Right lung (tissue), 10 donors: ENCODE measurements at places on chromosomes 6 and 20.
A peak's percentile ranks its signal among the peaks of the same experiment; 100 is the strongest.

- no peak for DNase-seq
Measured at GRCh38 chr6:5537967-5538366, 276.7 kb downstream of the FARS2 start.

DNA sequence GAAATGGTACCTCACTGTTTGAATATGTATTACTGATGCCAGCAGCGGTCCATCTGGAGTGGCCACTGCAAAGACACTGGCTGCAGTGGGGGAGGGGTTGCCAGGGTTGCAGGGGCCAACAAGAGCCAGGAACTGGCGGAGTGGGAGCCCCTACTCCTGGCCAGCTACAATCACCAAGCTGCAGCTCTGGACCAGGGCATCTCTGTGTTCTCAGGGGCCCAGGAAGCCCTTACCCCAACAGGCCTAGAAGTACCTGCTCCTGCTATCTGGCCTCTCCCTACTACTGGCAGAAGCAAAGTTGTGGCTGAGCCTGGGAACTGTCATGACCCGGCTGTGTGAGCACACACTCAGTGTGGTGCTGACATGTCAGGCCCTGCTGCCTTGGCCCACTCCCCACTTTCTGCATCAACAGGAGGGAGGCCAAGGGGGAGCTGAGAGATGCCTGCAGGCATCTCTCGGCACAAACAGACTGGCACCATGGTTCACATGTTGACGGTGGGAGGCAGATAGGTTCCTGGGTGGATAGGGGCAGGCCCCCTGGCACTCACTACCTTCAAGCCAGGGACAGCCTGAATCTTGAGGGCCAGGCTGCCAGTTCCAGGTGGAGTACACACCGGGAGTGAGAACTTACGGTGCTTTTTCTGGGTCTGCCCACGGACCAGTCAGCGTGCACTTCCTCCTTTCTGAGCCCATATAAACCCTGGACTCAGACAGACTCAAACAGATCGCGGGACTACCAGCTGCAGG lies 1188.0 kb downstream of the GRIK2 start:
- DNase-seq: no peak

DNA sequence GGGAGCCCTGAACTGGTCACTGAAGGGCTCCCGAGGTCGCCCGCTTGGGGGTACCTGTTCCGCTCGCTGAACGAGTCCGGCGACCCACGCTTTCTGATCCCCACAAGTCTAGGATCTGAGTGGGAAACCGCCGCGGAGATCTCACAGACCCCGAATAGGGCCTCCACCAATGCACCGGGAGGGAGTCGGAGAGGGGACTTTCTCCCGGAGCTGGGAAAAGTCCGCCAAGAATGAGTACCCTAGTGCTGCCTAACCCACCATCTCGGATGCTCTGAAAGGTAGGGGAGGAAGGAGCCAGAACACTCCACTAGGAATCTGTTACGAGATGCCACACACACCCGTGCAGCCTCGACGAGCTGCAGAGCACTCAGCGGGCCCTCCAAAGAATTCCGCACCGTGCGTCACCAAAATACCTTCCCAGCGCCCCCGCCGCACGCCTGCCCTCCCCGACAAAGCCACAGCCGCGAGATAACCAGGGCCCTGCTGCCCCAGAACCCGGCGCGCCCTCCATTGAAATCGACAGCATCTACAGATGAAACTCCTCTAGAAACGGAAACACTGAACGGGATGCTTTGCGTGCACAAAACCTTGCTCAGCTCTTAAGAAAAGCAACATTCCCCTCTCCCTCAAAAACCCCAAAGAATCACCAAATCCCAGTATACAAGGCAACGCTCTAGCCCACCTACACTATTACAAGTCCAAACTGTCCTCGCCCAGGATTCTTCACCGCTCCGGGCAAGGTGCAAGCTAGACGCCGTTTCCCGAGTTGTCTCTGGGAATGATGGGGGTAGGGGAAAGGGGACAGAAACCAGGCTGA lies 686 bp downstream of the COL12A1 start:
- DNase-seq: peak; percentile 36

DNA sequence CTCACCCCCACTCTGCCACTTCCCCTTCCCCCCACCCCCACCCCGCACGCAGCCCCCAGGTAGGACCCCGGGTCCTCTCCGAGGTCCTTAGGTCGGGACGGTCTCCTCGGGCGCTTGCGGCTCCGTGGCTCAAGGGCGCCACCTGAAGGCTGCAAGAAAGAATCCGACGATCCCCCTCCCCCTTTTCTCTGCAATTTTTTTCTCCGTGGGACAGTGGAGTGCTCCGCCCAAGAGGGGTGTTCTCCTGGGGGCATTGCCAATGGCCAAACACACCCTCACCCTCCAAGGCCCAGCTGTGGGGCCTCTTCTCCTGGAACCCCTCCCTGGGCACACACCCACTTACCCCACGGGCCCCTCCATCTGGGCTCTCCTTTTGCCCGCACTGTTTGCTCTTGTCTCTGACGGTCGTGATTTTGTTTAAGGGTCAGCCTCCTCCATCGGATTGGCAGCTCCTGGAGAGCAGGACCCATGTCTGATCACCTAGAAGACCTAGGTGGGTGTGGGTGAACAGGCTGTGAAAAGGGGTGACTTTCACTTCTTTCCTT lies 1.1 kb upstream of the TMEM74B start:
- peak; percentile 26 for DNase-seq

DNA sequence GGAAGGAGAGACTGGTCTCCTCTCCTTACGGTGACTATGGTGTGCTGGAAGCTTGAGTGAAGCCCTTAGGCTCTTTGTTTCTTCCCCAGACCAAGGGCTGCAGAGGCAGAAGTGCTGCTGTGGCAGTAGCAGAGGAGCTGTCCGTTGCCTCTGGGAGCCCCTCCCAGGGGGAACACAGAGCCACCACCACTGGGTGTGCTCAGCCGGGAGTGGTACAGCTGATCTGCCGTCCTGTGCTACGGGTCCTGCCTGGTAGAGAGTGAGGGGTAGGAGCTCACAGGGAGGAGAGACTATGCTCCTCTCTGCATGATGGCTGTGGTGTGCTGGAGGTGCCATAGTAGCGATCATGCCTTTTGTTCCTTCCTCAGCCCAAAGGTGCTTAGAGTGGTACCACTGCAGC lies 318.7 kb downstream of the DOK5 start:
- DNase-seq: no peak

- DNase-seq: no peak
Measured at GRCh38 chr6:65646544-65646943, 60.5 kb downstream of the EYS start.

DNA sequence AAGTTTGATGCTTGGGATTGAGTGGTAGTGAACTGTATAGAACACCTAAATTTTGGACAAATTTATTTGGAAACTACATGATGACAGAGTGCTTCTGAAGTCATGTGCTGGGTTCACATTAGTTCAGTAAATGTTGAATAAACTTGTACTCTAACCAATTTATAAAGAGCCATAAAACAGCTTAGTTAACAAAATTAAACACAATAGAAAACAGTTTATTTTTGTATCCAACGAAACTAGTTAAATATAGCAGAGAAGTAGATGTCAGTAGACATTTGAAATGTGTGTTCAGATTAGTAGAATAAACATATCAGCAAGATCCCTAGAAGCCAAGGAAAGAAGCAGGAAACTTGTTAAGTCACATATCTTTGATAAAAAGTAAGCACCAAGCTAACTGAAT lies 32.1 kb downstream of the SCAF8 start:
- no peak for DNase-seq

GRCh38 chr20:19966840-19967239 lies 50.3 kb upstream of the NAA20 start:
- no peak for DNase-seq

GRCh38 chr20:6740096-6740495 lies 27.4 kb upstream of the BMP2 start:
- no peak for DNase-seq

- peak; percentile 10 for DNase-seq
Measured at GRCh38 chr6:134419716-134420115, 101.8 kb upstream of the SGK1 start.

- DNase-seq: no peak
Measured at GRCh38 chr6:55963301-55963700, 87.9 kb upstream of the BMP5 start.

DNA sequence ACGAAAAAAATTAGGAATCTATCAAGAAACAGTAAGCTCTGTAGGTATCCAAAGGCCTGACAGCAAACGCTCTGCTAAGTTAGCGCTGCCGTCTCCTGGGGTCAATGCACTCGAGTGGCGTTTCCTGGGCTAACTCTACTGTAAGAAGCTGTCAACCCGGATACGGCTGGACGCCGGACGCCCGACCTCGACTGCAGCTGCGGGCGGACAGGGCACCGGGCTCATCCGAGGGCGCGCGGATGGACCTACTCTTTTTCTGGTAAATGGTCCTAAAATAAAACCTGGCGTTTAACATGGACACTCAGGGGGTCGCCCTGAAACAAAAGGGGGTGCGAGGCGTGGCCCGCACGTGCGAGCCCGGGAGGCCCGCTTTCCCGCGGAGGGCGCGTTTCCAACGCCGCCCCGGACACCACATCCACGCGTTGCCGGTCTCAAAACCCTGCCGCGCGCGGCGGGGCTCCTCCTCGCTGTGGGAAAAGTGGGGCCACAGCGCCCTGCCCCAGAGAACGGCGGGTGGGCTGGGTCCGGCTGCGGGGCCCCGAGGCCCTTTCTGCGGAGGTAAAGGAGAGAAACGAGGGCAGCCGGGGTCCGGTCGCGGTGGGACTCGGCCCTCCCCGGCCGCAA lies 537 bp downstream of the TCP1 start:
- peak; percentile 18 for DNase-seq
